Stimulated activated CD4-positive, alpha-beta T cell treated with anti-CD3 and anti-CD28 coated beads, Interleukin-15, amount 100 ng/mL, for 48 hours (primary cell): ENCODE measurements at places on chromosomes 4 and X.

- DNase-seq = no peak
Observed at GRCh38 chr4:102616636-102617035, 115.5 kb downstream of the NFKB1 start.

DNA sequence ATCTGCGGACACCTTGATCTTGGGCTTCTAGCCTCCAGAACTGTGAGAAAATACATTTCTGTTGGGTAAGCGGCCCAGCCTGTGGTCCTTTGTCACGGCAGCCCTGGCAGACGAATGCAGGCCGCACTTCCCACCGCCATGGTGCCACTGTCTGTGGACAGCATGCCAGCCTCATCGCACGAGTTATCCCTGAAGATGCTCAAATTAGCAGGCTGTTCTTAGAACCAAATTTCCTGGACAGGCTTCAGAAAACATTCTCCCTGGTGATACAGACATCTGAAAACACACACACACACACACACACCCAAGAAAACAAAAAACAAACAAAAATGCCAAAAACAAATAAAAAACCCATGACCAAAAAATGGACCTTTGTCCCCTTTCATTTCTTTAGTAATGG, 343.5 kb upstream of the GATB start:
- no peak for DNase-seq

DNA sequence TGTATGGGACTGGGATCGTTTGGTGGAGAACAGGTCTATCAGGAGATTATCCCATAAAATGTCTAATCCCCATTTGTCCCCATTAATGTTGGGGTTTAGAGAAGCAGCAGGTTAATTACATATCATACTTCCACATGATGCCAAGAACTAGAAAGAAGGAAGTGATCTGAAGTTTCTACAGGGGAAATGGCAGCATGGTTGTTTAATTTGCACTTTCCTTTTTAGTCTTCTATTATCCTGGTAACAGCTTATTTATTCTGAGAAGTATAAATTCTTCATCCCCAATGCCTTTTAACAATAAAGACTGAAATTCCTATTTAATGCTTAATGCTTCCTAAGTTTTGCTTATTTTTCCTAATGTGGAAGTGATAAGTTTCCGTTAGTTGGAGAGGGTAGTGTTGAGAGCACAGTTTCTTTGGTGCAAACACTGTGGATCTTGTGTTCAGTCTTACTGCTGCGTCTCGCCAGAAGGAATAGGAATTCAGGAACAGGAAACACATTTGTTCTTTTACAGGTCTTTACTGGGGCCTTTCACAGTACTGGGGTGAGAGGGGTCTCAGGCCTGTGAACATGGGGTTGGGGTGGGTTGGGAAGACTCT, 59.5 kb upstream of the TADA2B start:
- no peak for DNase-seq

DNA sequence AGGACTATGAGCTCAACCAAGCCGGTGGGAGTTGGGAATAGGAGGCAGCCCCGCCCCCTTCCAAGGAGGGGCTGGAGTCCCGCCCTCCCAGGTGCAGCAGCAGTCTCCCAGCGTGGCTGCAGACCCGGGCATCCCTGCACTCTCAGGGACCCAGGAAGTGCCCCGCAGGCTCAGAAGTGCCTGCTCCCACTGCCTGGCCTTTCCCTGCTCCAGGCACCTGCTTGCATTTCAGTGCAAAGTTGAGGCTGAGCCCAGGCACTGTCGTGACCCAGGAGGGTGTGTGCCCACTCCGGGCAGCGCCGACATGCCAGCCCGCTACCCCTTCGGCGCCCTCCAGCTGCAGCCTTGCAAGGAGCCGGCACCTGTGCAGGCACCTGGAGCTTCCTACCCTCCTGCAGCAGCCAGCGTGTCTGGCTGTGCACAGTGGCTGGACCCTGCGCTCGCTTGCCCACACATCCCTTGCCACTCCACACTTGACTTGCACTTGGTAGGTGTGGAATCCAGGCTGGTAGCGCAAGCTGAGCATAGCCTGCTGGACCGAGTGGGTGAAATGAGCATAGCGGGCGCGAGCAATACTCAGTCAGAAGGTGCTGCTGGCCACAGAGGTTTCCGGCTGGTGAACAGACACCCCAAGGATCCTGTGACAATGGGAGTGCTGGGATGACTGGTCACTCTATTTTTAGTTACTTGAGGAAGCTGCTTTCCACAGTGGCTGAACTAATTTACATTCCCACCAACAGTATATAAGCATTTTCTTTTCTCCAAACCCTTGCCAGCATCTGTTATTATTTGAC, 236.3 kb downstream of the PCDH10 start:
- DNase-seq = no peak

DNA sequence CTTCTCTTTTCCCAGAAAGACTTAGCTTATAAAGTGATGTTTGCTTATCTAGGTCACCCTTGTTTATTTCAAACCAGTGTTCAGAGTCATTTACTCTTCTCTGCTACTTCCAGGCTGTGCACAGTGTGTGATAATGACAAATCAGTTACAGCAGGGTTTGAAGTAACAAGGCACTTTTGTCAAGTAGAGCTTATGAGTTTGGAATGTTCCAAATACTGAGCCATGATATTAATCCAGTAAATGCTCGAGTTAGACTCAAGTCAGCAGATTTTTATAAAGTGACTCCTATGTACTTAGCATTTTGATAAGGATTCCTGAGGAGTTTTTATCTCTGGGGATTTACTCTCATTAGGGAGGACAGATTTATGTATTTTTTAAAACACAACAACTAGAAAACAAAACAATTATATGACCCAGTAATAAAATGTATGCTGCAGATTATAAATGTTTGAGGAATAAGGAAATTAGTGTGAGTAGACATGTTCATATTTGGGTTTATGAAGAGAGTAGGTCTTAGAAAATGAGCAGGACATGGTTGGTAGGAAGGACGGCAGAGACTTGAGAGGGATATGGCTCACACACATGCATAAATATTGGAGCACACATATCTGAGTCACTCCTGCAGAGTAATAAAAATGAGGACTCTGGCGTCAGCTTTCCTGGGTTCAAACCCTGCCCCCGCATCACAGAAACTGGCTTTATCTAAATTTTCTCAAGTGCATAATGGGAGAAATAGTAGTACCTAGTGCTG, 271.2 kb downstream of the FBXO8 start:
- DNase-seq = no peak

GRCh38 chrX:115030625-115031024, 13.2 kb upstream of the IL13RA2 start:
- no peak for DNase-seq

DNA sequence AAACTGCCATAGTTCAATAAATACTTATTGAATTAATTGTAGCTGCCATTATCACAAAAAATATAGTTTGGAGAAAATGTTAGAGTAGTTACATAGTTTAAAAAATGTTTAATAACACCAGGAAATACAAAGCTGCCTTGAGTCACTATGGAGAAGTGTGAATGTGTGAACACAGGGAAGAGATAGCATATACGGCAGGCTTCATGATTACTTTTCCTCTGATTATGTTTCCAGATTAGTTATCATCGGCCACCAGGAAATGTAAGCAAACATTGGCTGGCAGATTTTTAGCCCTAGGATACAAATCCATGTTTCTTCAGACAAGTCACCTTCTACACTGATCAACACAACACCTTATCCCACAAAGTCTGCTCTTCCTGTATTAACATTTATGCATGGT, 4.4 kb downstream of the PRDM5 start:
- DNase-seq = no peak

GRCh38 chr4:26701786-26702227, 117.9 kb downstream of the TBC1D19 start:
- no peak for DNase-seq

- no peak for DNase-seq
Observed at GRCh38 chrX:109926118-109926517, 76.8 kb upstream of the TMEM164 start.

- DNase-seq = no peak
Observed at GRCh38 chrX:16745102-16745501, 25.7 kb downstream of the SYAP1 start.

DNA sequence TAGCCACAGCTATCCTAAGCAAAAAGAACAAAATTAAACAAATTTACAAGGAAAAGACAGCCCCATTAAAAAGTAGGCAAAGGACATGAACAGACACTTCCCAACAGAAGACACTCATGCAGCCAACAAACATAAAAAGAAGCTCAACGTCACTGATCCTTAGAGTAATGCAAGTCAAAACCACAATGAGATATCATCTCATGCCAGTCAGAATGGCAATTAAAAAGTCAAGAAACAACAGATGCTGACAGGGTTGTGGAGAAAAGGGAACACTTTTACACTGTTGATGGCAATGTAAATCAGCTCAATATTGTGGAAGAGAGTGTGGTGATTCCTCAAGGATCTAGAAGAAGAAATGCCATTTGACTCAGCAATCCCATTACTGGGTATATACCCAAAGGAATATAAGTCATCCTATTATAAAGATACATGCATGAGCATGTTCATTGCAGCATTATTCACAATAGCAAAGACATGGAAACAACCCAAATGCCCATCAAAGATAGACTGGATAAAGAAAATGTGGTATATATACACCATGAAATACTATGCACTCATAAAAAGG, 163.0 kb upstream of the TET2 start:
- no peak for DNase-seq

DNA sequence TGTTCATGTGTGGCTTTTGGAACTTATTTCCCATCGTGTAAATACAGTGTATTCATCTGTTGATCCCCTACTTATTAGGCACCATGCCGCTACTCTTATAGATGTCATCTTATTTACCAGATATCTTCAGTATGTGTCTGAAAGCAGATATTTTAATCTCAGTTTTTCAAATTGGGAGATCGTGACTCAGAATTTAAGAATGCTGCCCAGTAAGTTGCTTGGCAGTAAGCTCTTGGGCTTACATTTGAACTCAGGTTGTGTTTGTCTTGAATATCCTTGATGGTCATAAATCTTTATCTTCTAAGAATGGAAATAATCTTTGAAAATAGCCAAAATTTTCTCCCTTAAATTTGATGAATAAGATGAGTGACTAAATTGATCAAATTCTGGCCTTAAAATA, 45.9 kb upstream of the RPA4 start:
- DNase-seq = no peak

DNA sequence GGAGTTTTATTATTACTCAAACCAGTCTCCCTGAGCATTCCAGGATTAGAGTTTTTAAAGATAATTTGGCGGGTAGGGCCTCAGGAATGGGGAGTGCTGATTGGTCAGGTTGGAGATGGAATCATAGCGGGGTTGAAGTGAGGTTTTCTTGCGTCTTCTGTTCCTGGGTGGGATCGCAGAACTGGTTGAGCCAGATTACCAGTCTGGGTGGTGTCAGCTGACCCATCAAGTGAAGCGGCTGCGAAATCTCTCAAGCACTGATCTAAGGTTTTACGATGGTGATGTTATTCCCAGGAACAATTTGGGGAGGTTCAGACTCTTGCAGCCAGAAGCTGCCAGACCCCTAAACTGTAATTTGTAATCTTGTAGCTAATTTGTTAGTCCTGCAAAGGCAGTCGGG, 25.1 kb upstream of the SETD7 start:
- no peak for DNase-seq

GRCh38 chr4:119139311-119139710, 3.7 kb downstream of the MYOZ2 start:
- DNase-seq = no peak

- no peak for DNase-seq
Observed at GRCh38 chr4:20254511-20255250, 3.0 kb downstream of the SLIT2 start.

GRCh38 chrX:20527558-20528011, 260.9 kb upstream of the RPS6KA3 start:
- DNase-seq = no peak

DNA sequence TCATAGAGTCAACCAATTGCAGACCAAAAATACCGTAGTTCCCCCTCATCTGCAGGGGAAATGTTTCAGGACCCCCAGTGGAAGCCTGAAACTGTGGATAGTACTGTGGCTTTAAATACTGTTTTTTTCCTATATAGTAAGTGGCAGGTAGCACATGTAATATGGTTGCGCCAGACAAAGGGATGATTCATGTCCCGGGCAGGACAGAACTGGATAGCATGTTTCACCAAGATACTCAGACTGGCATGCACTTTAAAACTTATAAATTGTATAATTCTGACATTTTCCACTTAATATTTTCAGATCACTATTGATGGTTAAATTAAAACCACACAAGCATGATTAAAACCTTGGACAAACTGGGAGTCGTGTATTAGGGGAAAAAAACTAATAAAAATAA, 276.3 kb upstream of the AGA start:
- no peak for DNase-seq

DNA sequence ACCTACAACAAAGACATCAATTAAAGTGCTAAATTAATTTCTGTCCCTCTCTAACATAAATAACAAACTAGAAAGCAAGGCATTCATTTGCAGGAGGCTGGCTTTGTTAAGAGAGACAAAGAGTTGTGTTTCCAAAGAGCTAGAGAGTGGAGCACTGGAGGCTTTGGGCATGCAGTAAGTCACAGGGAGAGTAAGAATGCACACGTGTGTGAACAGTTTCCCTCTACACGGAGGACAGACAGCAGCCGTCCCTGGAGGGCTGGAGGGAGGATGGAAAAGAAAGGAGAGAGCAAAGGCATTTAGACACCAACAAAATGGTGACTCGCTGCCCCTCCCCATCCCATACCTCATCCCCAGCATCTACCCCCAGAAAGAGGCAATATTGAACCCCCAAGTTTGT, 20.4 kb upstream of the DCHS2 start:
- DNase-seq = no peak

DNA sequence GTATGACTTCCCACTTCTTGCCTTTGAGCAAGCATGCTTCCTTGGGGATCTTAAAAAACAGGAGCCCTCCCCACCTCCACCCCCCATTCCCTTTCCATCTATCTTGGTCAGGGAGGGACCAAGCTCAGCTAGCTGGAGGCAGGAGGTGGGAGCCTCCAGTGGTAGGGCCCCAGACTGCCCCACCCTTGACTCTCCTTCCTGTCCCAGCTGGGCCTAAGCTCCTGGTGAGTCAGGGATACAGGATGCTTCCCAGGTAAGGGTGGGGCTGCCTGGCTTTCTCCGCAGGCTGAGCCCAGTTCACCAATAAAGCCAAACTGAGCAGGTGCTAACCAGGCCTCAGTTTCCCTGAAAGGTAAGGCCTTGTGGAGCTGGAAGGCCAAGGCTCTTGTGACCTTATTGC, 15.2 kb downstream of the EFNB1 start:
- no peak for DNase-seq

GRCh38 chrX:149628280-149628679, 3.3 kb downstream of the TMEM185A start:
- DNase-seq = no peak

DNA sequence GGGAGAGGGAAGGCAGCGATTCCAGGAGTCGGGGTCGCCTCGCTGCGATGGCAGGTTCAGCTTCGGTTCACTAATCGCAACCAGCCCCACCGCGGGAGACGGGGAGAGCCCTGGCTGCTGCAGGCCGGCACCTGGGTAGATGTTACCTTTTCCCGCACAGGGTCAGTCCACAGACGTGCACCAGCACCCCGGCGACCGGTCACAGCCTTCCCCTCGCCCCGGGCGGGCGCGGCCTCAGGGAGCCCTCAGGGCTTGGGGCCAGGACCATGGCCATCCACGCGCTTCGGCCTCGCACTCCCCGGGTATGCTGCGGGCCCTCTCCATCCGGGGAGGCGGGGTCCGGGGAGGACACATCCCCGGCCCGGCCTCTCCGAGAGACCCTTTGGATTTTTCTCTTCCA, 26.1 kb upstream of the EXOC1L start:
- DNase-seq = no peak
